GM12864 (cell line): ENCODE measurements at places on chromosomes 2 and 18.
A peak's percentile ranks its signal among the peaks of the same experiment; 100 is the strongest.

DNA sequence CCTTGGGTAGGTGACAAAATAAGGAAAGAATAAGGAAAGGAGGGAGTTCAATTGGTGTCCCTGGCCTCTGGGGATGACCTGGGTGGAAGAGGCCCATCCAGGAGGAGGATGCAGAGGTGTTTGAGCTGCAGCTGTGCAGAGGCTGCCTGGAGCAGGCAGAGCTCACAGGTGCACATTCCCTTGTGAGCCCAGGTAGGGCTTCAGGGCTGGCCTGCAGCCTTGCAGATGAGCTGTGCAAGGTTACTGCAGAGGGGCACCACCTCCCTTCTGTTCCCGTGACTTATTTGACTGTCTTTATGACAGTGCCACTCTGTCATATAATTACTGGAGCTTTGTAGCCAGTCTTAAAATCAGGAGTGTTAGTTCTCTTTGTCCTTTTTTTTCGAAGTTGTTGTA is 263.2 kb upstream of the HS6ST1 start:
- no peak for DNase-seq

DNA sequence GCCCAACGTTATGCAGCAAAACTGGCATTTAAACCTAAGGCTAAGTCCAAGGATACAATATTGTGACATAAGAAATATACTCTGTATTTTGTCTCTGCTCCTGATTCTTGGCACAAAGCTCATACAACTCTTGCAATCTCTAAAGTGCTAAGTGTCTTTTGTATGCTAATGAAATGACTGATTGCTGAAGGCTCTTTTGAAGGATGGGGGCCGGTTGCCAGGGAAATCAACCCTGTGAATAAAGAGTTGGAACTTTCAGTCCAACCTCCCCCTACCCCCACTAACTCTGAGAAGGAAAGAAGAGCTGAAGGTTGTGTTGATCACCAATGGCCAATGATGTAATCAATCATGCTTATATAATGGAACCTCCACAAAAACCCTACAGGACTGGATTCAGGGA is 40.3 kb downstream of the SESTD1 start:
- no peak for DNase-seq

- no peak for DNase-seq
Observed at GRCh38 chr2:218859988-218860831, 605 bp downstream of the WNT6 start.

- no peak for DNase-seq
Observed at GRCh38 chr2:1504311-1504750, 91.1 kb downstream of the TPO start.

GRCh38 chr2:173397539-173397938 is 42.9 kb downstream of the CDCA7 start:
- DNase-seq, result no peak

GRCh38 chr18:78611869-78612268 is 367.7 kb upstream of the SALL3 start:
- DNase-seq, result no peak

DNA sequence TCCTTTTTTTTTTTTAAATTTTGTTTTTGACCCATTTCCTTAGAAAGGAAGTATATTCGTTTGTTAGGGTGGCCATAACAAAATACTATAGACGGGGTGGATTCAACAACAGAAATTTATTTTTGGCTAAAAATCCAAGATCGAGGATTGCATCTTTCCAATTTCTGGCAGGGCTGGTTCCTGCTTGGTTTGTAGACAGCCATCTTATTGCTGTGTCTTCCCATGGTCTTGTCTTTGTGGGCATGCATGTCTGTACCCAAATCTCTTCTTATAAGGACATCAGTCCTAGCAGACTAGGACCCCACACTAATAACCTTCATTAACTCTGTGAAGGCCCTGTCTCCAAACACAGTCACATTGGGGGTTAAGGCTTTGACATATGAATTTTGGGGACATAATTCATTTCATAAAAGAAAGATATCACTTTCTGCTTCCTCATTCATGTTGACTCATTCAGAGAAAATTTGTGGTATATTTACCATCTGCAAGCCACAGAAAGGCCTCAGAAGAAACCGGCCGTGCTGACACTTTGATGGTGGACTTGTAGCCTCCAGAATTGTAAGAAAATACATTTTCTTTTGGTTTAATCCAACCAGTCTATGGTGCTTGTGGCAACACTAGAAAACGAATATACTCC is 262.1 kb downstream of the LPIN1 start:
- DNase-seq, result peak; percentile 68

DNA sequence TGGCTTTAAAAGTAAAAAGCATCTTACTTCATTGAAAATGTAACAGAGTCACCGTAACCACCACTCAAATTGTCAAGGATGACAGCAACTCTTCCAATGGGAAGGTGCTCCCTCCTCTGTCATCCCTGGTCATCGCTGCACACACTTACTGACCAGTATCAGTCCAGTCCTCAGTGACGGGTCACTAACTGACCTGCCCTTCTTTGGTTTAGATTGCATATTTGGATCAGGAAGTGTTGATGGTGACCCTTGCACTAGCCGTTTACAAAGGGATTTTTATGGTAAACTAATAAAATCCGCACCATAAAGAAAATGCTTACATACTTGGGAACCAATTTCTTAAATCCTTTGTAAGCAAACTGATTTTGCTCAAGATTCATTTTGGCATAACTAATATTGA is 141.9 kb upstream of the ACAA2 start:
- no peak for DNase-seq

DNA sequence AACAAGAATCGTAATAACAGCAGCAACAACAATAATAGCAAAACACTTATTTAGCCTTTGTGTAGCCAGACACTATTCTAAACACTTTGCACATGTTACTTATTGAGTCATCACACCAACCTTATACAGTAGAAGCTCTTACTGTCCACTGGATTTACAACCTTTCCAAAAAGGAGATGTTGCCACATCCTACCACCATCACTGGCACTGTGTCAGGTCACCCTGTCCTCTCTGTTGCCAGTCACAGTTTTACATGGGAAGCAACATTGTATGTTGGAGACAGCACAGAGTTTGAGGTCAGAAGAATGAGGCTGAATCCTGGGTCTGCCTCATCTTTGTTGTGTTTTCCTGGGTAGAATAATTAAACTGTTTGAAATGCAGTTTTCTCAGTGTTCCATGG is 201.4 kb upstream of the EPAS1 start:
- no peak for DNase-seq

- DNase-seq, result no peak
Observed at GRCh38 chr2:204686406-204686805, 141.1 kb downstream of the PARD3B start.
